ENCODE measurements at places on chromosomes 1 and 21.

- no peak for ATAC-seq
These were observed 22.9 kb downstream of the ATP2B4 start for GRCh38 chr1:203649551-203649998.

GRCh38 chr1:147754661-147755060 lies 5.7 kb downstream of the GJA5 start:
- no peak for ATAC-seq

- ATAC-seq: no peak
These were observed 310.9 kb downstream of the KIF26B start for GRCh38 chr1:245465666-245466065.

DNA sequence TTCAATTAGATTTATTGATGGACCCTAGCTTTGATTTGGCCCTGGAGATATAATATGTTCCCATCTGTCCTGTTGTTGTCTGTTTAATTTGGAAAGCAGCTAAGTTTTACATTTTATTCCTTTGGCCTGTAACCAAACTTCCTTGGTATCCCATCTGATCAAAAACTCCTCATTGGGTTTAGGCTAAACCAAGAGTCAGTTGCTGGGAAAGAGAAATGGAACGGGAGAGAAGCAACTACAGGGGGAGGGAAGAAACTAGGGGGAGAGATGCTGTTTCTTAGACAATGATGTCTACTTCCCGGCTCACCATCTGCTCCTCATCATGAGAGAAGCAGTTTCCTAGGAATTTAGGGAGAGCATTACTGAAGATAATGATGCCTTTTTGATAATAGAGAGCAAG lies 141.8 kb downstream of the SYT2 start:
- ATAC-seq: no peak

GRCh38 chr1:162672622-162673260 lies 40.5 kb downstream of the DDR2 start:
- ATAC-seq: no peak

DNA sequence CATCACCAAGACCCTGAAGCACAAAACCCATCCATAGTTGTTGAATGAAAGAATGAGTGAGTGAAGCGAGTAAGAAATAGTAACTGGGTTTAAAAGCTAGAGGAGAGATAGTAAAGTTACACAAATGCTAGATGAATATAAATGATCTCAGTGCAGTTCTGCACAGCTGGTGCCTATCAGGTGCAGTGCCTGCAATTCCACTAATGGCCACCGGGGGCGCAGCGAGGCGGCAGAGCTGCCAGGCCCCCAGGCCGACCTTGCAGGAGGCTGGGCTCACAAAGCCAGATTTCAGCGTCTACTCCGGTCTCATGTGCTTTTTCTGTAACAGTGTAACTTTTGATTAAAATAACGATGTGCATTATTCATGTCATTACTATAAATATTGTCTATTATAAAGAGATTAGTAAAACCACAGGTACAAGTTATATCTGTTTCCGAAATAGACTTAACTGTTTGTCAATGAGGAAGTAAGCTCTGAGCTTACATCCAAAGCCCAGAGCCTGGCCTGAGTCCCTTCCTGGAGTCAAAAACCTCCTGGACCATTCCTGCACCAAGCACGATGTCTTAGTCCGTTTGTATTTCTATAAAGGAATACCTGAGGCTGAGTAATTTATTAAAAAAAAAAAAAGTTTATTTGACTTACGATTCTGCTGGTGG lies 477.6 kb downstream of the NPHP4 start:
- peak; percentile 66 for ATAC-seq

DNA sequence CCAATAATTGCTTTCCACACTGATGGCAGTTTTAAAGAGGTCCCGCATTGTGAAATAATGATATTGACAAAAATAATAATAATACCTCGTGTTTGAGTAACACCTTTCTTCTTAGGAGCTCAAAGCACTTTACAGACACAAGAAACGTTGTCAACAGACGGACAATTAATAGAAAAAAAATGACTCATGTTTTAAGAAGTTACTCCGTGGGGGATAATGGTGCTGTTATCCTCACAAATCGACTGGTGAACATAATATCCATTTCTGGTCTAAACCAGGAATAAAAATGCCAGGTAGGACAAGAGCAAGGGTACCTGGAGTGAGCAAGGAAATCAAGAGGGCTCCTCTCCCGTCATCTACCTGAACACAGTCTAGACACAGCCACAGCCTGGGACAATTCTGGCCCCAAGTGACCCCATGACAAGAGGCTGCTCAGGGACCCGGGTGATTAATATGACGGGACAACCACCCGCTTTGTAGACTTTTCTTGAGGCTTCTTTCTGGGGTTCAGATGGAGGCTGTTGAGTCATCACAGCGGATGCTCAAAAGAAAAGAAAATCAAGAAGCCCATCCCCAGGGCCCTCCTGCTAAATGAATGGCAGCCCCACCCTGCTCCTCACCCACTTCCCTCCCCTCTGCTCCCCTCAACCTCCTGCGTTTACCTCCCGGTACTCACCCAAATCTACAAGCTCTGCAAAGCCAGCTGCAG lies 146.2 kb upstream of the IRF2BP2 start:
- no peak for ATAC-seq

GRCh38 chr1:234176000-234176399 lies 197.3 kb upstream of the COA6 start:
- no peak for ATAC-seq

DNA sequence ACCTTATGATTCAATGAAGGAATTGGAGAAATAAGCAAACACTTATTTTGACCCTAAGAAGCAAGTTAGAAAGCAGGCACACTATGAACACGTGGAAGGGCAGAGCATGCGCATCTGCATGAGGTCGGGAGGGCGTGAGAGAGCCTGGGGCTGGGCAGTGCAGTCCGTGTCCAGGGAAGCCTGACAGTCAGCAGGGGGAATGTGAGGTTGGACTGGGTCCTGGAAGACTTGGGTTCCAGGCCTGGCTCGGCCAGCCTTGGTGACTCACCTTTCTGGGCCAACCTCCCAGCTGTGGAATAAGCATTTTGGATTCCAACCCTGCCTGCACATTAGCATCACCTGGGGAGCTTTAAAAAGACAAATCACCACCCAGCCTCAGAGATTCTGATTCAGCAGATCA lies 26.6 kb upstream of the LMX1A start:
- peak; percentile 65 for ATAC-seq

DNA sequence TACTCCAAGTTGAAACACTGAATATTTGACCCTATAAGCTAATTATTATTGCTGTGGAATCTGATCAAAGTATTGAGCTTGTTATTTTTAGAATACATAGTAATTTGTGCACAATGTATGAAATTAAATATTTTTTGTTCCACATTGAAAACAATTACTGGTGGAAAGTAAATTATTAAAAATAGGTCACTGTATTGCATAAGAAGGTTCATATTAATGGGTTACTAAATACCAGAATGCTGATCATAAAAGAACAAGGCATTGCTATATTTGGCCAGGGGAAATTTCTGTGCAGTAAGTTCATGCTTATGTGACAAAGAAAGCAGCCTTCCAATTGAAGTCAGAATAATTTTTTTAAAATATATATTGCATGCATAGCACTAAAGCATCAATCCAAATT lies 159.4 kb downstream of the TPR start:
- no peak for ATAC-seq

DNA sequence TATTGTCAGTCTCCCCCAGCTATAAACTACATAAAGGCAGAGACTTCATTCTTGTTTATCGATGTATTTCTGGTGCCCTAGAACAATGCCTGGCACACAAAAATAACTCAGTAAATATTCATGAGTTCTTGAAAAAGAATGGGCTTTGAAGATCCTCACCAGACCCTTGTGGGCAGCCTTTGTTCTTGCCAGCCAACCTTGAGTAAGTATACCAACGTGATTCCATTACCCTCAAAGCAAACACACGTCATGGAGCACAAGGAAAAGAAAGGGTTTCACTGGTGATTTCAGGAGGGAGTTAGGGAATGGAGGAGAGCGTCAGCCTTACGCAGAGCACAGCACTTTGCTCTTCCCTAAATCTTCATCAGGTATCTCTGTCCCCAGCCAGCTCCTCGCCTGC lies 29.4 kb downstream of the NMNAT2 start:
- ATAC-seq: no peak

DNA sequence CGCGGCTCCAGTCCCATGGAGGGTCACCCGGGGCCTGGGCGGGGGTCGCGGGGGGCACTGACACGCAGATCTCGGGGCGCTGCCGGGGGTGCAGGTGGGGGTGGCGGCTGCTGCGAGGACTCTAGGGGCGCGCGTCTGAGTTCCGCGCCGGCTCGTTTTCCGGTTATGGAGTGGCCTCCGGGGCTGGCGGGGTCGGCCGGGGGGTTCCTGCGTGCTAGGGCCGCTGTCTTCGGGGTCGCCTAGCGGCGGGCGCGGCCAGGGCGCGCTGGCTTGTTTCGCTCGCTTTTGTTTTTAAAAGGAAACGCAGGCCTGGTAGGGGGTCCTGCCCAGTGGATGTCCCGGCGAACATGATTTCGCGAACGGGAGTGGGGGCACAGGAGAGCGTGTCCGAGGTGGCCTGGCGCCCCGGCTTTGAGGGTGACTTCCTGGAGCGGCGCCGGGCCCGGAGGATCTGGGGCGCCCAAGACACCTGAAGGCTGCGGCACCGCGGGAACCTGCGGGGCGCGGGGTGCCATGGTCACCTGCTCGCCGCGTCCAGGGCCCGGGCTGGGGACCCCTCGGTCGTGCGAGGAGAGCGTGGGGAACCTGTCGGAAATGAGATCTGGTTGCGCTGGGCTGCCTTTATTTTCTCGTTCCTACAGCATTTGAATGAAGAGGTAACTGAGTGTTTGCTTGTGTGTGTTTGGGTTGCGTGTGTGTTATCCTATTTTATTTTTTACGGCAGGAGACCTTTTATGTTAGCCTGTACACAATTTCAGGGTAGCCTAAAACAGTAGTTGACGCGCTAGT lies 618 bp downstream of the ETS2 start:
- peak; percentile 0 for ATAC-seq

- ATAC-seq: no peak
These were observed 911.1 kb downstream of the KCNT2 start for GRCh38 chr1:195697130-195697529.

- ATAC-seq: no peak
These were observed 93.9 kb downstream of the TBX19 start for GRCh38 chr1:168374566-168374965.

GRCh38 chr1:207240325-207241101 lies 81.0 kb upstream of the CD55 start:
- peak; percentile 90 for ATAC-seq

DNA sequence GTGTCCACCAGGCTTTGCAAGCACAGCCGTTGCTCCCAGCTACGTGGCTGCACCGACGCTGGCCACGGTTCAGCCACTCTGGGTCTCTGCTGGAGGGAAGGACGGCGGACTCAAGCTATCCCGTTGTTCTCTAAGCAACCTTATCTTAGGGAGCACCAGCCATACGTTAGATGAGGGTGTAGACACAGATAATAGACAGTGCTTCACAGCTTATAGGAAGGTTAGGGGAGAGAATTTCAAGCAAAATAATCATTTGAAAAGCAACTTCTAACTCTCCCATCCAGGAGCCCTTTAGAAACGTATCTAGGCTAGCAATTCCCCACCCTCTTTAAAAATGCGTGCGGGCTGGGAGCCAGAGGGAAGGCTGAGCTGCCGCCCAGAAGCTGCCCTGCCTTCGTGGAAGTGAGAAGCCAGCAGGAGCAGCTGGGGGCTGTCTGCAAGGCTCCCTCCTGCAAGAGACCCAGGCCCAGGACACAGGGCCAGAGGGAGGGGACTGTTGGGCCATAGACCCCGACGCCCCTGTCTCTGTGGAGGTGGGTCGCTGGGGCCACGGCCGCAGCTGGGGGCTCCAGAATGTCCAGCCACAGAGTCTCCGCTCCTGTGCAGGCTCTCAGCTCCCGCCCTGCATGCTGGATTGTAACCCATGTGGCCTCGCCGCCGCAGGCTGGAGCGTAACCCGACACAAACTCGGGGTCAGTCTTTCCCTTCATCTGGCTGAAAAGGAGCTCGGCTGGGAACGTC lies 31.2 kb upstream of the COL6A2 start:
- ATAC-seq: no peak

DNA sequence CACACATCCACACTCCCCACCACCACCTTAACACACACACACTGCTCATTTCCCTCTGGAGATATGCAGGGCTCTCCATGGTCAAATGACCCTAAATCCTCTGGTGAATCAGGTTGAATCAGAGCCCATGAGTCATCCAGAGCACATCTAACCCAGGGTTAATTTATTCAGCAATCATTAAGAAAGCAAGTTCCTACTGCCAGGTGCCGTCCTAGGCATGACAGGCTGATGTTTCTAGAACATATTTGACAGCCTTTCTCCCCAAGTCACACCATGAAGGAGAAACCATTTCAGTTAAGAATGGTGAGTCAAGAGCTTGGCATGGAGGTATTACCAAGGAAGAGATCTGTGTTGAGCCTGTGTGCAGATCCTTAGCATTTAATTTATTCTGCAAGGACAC lies 194.3 kb upstream of the CAMK1G start:
- peak; percentile 94 for ATAC-seq

DNA sequence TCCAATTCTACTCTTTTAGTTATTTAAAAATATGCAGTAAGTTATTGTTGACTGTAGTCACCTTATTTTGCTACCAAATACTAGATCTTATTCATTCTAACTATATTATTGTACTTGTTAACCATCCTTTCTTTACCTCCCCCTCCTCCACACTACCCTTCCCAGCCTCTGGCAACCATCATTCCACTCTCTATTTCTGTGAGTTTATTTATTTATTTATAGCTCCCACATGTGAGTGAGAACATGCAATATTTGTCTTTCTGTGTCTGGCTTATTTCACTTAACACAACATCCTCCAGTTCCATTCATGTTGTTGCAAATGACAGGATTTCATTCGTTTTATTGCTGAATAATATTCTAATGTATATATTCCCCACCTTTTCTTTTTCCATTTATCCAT lies 115.8 kb downstream of the TSEN15 start:
- no peak for ATAC-seq

DNA sequence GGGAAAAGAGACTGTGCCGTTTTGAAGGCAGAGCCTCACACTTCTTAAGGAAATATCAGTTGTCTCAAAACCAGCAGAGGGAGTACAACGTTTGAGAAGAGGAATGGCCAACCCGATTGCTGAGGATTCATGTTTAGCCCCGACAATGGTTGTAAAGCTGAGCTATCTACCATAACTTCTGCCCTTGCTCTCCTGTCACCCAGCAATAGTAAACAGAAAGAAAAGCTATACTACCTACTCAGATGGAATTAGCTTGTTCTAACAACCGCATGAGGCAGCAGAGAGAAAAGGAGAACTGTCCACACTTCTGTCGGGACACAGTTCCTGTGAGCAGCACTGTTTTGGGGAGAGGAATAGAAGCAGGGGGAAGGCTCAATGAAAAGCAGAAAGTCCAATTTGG lies 91.2 kb downstream of the SLC45A1 start:
- peak; percentile 46 for ATAC-seq

DNA sequence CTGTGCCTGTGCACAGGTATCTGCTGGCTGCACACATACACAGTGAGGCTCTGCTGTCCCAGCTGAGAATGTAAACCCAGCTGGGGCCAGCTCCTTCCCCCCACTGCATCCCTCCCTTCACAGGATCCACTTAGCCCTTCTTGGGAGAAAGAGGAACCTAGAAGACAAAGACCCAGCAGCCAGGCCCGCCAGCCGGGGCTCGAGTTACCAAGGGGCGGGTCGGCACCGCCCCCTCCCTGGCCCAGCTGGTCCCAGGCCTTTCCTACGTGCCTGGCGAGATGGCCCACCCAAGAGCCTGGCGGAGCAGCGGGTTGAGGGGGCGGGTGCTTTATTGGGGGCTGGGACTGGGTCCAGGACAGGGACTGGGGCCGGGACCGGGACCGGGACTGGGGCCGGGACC lies 2.1 kb downstream of the SH3BGRL3 start:
- no peak for ATAC-seq

- peak; percentile 85 for ATAC-seq
These were observed 32.7 kb upstream of the VANGL1 start for GRCh38 chr1:115609021-115609420.

- peak; percentile 67 for ATAC-seq
These were observed 36.4 kb upstream of the HHAT start for GRCh38 chr1:210292231-210292871.

Data from esophagus mucosa (tissue), 1 donor.